ENCODE measurements at places on chromosomes 16 and 17. TPM values are rescaled to one million over a fixed set of nuclear protein-coding genes. Genes with fewer than 3 reads are reported as not detected.

DNA sequence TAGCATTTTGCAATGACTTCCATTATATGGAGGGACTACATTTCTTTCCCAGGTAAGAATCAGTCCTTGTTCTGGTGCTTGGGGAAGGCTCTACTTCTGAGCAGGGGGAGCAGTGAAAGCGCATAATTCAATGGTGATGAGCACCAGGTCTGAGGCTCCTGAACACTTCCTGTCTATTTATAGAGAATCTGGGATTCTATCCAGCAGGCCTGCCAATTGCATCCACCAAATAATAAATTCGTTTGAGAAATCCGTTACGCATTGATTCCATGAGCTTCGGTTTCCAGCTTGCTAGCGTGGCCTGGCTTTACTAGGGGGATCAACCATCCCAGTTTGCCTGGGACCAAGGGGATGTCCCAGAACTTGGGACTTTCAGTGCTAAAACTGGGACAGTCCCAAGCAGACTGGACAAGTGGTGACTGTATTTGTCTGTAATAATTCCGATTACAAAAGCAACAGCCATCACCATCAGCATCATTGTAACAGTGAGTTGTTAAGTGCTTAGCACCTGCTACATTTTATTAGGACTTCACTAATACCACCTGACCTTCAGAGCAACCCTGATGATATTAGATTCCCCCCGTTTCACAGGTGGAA, 349.9 kb downstream of the MAF start:
- H3K4me1 ChIP-seq: peaks cover 7% of the 10 kb centered on the region
- H3K27ac ChIP-seq: no peak overlapping the region
- peaks cover 3% of the 10 kb centered on the region for H3K27me3 ChIP-seq

DNA sequence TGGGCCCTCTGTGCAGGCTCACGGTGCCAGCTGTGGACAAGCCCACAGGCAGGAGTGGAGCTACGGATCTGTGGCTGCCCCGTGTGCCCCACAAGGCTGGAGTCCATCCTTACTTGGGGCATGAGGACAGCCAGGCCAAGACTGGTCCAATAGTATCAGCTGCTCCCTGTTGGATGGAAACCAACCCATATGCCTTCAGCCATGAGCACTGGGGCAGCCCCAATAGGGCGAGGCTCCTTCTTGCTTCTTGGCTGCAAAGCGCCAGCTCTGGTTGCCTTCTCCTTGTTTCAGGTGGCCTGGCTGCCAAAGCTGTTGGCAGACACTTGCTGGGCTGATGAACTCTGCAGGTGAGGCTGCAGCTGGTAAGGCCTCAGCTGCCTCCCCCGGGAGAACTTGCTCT, 188.0 kb downstream of the ENGASE start:
- H3K36me3 ChIP-seq: no peaks in the 10 kb centered on the region
- no peaks in the 10 kb centered on the region for H3K4me1 ChIP-seq
- H3K4me3 ChIP-seq: no peak overlapping the region
- no peak for DNase-seq

DNA sequence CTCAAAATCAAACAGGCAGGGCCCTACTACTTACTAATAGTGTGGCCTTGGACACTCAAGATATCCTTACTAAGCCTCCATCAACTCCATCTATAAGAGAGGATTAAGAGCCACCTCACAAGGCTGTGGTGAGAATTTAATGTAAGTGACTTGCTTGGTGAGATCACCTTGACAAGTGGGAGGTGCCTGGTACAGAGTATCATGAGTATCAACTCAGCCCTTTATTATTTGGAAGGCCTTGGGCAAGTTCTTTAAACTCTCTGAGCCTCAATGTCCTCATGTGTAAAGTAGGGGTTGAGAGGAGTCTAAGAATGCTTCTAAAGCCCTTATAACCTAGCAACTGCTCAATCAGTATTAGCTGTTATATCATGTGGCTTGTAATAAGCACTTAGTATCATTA, 15.0 kb downstream of the THUMPD1 start:
- H3K4me1 ChIP-seq: no peaks in the 10 kb centered on the region
- H3K27me3 ChIP-seq: no peaks in the 10 kb centered on the region
- no peak overlapping the region for H3K4me3 ChIP-seq
- no peaks in the 10 kb centered on the region for H3K36me3 ChIP-seq
- no peak for DNase-seq

DNA sequence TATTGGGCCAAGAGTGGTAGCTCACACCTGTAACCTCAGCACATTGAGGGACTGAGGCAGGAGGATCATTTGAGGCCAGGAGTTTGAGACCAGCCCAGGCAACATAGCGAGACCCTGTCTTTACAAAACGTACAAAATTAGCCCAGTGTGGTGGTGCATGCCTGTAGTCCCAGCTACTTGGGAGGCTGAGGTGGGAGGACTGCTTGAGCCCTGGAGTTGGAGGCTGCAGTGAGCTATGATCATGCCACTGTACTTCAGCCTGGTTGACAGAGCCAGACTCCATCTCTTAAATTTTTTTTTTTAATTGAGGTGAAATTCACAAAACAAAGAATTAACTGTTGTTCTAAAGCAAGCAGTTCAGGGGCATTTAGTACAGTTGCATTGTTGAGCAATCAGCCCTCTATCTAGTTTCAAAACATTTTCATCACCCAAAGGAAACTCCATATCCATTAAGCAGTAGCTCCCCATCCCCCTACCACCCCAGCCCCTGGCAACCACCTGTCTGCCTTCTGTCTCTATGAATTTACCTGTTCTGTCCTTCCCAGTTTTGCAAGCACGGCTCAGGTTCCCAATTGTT, 15.6 kb downstream of the SNX29 start:
- H3K36me3 ChIP-seq: peaks cover 5% of the 10 kb centered on the region
- H3K27ac ChIP-seq: no peak overlapping the region
- no peaks in the 10 kb centered on the region for H3K4me1 ChIP-seq
- no peak overlapping the region for H3K4me3 ChIP-seq

- H3K27me3 ChIP-seq: no peaks in the 10 kb centered on the region
- peaks cover 3% of the 10 kb centered on the region for H3K4me1 ChIP-seq
- no peak overlapping the region for H3K4me3 ChIP-seq
- DNase-seq: no peak
Measured at GRCh38 chr17:82932518-82933310, 92.9 kb upstream of the ZNF750 start.

- H3K27me3 ChIP-seq: no peaks in the 10 kb centered on the region
- peaks cover 98% of the 10 kb centered on the region for H3K4me1 ChIP-seq
- no peak overlapping the region for H3K27ac ChIP-seq
- peaks cover 4% of the 10 kb centered on the region for H3K36me3 ChIP-seq
- no peak overlapping the region for H3K4me3 ChIP-seq
Measured at GRCh38 chr17:57556320-57556719, 188.8 kb downstream of the CCDC182 start.

GRCh38 chr17:76492989-76493501, 8.2 kb downstream of the RHBDF2 start:
- no peak overlapping the region for H3K4me3 ChIP-seq
- peak overlapping the region; percentile 70 for H3K27ac ChIP-seq
- DNase-seq: no peak
- H3K4me1 ChIP-seq: peaks cover 30% of the 10 kb centered on the region
- no peaks in the 10 kb centered on the region for H3K36me3 ChIP-seq

Gene CARD14
- total RNA-seq: 0.38 TPM

DNA sequence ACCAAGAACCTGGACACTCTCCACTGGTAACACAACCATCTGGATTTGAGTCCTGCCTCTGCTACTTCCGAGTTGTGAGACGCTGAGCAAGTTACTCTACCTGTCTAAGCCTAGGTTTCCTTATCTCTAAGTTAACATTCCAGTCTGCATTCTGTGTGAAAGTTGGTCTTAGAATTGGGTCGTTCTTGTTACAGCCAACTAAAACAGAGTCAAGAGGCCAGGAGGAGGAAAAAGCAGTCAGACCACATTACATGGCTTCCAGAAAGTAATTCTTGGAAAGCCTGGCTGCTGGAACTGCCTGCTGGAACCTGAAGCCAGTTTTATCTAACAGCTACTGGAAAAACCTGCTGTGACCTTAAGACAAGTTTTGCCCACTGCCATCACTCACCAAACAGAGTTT, 38.4 kb upstream of the XYLT1 start:
- H3K36me3 ChIP-seq: no peaks in the 10 kb centered on the region
- no peak overlapping the region for H3K4me3 ChIP-seq
- no peaks in the 10 kb centered on the region for H3K27me3 ChIP-seq
- no peaks in the 10 kb centered on the region for H3K4me1 ChIP-seq

GRCh38 chr16:87424266-87424665, 32.1 kb downstream of the MAP1LC3B start:
- DNase-seq: no peak
- no peaks in the 10 kb centered on the region for H3K4me1 ChIP-seq
- no peak overlapping the region for H3K27ac ChIP-seq

Gene MYO15A
- 0.24 TPM for total RNA-seq

Gene GRAPL
- total RNA-seq: 2.7 TPM

- no peaks in the 10 kb centered on the region for H3K4me1 ChIP-seq
- no peaks in the 10 kb centered on the region for H3K27me3 ChIP-seq
- no peak for DNase-seq
- H3K27ac ChIP-seq: no peak overlapping the region
Measured at GRCh38 chr16:18045356-18045755, 291.2 kb downstream of the NPIPA8 start.

DNA sequence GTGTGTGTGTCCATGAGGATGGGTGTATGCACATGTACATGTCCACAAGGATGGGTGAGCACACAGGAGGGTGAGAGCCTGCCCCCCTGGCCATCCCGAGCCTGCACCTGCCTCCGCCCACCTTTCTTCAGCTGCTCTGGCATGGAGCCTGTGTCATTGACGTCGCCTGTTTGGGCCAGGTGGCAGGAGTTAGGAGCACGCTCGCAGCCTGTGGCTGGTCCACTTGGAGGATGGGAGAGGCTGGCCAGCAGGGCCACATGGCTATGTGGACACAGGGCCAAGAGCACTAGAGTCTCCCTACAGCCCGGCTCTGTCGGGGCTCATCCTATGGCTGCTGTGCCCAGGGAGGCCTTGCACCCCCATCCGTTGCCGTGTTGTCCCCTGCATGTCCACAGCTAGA, 21.4 kb downstream of the BAHCC1 start:
- H3K4me3 ChIP-seq: no peak overlapping the region
- peaks cover 25% of the 10 kb centered on the region for H3K27me3 ChIP-seq
